ENCODE measurements at places on chromosomes 3 and 15.

- DNase-seq, result no peak
Measured at GRCh38 chr3:36842275-36842674, 77.9 kb upstream of the DCLK3 start.

- peak; percentile 58 for DNase-seq
Measured at GRCh38 chr3:89494734-89495133, 387.3 kb downstream of the EPHA3 start.

DNA sequence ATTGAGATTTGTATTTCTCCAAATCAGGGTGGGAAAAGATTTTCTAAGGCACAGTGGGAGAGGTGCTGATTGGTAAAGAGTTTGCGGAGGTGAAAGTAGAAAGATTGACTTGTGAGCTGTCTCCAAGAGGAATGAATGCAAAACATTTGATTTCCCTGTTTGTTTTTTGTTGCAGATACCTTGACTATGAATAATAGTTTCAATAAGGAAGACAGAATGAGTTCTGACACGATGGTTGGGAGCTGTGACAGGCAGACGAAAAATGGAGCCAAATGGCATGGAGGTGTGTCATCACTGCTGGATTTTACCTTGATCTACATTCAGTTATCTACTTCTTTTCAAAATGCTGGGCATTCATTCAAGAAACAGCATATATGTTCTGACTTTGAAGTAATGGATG lies 145.1 kb downstream of the NFKBIZ start:
- no peak for DNase-seq

GRCh38 chr3:31054032-31054431 lies 159.6 kb upstream of the GADL1 start:
- no peak for DNase-seq

DNA sequence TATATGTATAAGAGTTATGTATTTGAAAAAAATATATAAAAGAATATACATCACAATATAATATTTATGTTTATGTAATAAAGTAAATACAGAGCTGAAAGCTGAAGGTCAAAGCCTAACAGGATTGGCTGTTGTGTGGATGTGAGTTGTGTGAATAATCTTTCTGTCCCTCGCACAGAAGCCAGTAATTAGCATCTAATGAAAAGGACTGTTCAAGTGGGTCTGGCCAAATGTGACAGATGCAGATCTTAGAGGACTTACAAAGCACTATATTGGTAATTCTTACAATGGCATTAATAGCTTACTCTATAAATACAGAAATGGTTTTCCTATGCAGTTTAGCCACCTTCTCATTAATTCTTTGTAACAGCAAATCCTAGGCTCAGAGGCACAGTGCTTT lies 2.4 kb downstream of the MKRN3 start:
- DNase-seq, result no peak

- no peak for DNase-seq
Measured at GRCh38 chr3:131903988-131904415, 130.8 kb downstream of the CPNE4 start.

DNA sequence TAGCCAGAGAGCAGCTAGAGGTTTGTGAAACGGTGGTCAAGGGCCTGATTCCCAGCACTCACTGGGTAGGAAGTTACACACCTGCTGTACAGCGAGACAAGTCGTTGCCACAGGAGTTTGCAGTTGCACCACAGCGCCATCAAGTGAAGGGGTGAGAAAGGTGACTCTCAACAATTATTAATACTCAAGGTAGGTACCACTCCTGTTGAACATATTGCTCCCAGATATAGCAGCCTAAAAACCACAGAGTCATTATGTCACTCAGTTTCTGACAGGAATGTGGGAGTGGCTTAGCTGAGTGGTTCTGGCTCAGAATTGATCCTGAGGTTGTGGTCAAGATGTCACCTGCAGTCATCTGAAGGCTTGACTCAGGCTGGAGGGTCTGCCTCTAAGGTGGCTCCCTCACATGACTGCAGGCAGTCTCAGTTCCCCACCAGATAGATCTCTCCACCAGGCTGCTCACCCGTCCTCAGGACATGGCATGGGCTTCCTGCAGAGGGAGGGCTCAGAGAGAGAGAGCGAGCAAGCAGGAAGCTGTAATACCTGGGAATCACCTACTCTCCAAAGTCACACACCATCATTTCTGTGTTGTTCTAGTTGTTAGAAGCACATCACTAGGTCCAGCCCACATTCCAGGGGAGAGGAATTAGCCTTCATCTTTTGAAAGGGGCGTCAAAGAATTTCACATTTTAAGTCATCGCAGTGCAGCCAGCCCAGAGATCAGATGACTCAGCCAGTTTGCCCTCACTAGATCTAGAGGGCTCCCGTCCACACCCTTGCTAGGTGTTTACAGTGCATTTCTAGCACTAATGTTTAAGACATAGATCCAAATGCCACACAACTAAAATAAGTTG lies 17.0 kb upstream of the ANO10 start:
- DNase-seq, result no peak

DNA sequence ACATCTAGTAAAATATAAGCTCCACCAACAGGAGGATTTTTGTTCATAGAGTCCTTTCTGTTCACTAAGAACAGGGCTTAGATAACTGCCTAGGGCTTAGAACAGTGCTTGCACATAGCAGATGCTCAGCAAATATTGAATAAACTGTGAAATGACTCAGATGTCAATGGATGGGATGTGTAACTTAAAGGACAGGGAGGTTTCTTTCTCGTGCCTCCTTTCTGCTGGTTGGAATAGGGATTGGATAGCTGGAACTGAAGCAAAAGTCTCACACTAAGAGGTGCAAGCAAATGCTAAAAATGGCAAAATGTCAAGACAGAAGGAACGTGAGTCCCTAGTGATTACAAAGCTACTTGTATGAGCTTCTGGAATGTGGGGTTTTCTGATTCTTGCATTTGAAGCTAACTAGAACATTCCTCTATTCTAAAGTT lies 392.8 kb upstream of the WNT5A start:
- DNase-seq, result no peak

DNA sequence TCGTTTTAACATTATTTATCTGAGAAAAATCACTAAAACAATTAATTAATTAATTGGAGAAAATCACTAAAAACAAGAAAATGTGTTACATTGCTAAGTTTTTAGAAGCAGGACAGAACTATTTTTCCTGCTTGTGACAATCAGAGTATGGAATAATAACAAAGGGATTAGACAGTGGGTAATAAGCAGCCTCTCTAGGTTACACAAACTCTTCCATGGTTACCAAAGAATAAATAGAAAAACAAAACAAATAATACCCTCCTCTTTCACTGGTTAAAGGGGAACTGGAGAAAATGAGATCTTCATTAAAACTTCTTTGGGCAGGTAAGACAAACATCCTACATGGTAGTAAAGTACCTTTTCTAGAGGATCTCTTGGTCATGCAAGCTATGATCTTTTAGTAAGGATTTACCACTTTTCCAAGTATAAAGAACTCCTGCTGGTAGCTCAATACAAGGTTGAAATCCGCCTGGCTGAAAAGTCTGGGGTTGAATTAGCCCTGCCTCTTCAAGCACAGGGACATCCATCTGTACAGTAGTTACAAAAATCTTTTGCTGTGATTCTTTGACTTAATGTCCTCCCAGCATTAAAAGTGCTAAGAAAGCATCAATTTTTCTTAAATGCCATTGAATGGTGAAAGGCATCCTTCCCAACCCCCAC lies 2.5 kb upstream of the PLCH1 start:
- no peak for DNase-seq

- no peak for DNase-seq
Measured at GRCh38 chr15:83746231-83746630, 92.3 kb downstream of the ADAMTSL3 start.

- no peak for DNase-seq
Measured at GRCh38 chr3:16392717-16393116, 120.8 kb downstream of the RFTN1 start.

DNA sequence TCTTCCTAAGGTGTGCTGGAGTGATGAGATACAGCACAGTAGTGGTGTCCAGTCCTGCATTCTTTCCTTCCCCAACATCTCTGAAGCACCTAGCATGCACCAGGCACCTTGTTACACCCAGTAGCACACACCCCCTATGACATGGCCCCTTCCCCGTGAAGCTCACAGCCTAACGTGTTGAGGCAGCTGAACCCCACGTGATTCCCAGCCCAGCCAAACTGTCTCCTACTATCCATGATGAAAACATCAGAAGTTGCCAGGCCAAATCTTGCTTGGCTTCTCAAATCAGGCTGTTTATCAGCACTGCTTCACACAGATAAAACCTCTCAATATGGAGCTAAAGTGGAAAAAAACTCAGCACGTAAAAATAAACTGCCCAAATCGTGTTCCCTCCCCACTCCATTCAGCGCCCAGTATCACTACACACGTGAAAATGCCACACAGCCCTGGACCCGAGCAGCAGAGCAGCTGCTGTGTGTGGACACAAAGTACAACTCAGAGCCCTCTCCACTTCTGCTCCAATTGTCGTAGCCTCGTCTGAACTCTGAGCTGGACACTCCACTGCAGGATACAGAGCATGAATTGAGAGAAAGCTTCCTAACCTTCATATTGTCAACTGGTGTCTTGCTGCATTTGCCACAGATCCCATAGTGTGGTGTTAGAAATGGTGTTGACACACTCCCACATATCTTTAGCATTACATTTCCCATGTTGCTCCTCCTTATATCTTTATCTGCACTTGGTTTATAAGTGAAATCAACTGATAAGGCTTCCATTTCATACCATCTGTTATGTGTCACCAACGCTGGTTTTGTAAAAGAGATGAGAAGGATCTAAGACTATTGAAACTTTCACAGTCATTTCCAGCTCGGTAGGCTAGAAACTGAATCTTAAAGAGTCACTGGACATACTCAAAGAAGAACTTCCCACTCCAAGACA lies 279.8 kb downstream of the RORA start:
- no peak for DNase-seq

GRCh38 chr3:125960456-125961288 lies 8.3 kb upstream of the ROPN1B start:
- DNase-seq, result no peak

DNA sequence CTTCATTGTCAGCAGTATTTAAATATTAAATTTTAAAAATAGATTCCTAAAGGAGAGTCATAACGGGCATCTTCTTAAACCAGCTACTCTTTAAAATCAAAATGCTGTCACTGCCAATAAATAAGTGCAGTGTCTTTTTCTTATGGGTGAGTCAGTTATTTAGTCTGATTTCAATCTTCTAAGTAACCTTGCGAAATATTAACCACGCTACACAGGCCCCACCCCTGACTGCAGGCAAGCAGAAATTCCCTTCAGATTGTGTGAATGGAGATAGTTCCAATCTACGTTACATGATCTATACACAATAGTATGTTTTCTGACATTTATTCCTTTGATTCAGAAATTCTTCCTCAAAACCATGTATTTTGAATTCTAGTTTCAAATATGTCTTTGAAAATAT lies 141.5 kb downstream of the GADL1 start:
- DNase-seq, result peak; percentile 42

GRCh38 chr15:72554471-72555425 lies 80.6 kb downstream of the ARIH1 start:
- no peak for DNase-seq

DNA sequence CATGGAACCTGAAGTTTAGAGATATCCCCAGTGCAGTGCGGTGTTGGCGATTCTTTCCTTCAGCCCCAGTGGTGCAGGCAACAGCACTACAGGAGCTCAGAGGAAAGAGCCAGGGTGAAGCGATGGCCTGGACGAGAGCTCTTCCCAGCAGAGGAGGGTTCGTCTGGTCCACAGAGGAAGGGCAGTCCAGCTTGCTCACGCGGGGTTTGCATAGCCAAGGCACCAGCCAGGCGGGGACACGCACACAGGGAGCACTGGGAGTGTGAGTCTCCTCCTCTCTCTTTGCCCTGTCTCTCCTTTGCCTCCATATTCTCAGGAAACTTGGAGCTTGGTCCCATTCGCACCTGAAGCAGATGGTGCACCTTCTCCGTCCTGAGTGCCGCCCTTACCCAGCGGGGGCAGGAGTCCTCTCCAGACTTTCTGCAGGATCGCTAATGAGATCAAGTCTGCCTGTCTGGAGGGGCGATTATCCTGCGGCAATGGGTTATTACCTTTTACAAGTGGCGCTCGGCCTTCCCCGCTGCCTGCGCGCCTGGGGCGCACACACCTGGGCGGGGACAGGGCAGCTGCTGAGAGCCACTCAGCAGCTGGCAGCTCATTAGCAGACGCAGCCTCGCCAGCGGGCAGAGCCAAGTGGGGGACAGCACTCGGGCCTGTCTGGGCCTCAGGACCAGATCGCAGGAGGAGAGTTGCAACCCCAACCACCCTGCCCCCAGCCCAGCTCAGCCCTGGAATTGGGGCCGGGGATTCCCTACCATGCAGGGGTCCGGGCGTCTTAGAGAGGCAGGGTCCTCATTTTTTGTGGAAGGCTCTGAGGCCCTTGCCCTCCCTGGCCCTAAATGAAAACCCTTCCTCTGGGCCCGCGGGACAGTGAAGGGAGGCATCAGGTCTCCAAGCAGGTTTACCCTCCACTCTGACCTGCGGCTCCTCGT lies 119.0 kb upstream of the MEF2A start:
- no peak for DNase-seq

GRCh38 chr3:169667166-169668071 lies 3.9 kb upstream of the MECOM start:
- DNase-seq, result no peak

DNA sequence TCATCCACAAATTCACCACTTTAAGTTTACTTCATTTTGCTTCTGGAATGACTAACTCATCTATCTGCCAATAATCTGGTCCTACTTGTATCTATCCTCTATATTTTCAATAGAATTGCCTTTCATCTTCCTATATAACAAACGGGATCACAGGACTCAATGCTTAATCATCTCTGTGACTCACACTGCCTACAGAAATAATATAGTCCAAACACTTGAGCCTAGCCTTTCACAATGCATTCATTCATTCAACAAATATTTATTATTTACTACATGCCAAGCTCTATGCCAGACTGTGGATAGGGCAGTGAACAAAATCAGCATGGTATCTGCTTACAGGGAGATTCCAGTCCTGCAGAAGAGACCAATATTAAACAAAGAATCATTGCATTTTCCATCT lies 16.6 kb upstream of the AGTR1 start:
- DNase-seq, result no peak

- DNase-seq, result no peak
Measured at GRCh38 chr3:142963516-142964448, at the start of gene PAQR9. Gene PAQR9, minus strand, starts transcription at chr3:142963674. Its CDS starts 338 bp downstream, at chr3:142963336.

GRCh38 chr3:192417017-192417416 lies 310.3 kb downstream of the FGF12 start:
- no peak for DNase-seq

Data from SK-N-MC (cell line).